ENCODE measurements at places on chromosomes 5 and 9. TPM values are rescaled to one million over a fixed set of nuclear protein-coding genes. Genes with fewer than 3 reads are reported as not detected.

The CCDC152 gene
- 0.09 TPM for total RNA-seq

The OBP2B gene
- not detected for total RNA-seq

The SLC34A1 gene
- not detected for total RNA-seq

The UBE2B gene
- 59.6 TPM for total RNA-seq

The CCNI2 gene
- 13.4 TPM for total RNA-seq

The TUT7 gene
- total RNA-seq, result 30.8 TPM

The PCDHB8 gene
- 0.59 TPM for total RNA-seq

The MYMK gene
- not detected for total RNA-seq

The ATG10 gene
- total RNA-seq, result 6.0 TPM

DNA sequence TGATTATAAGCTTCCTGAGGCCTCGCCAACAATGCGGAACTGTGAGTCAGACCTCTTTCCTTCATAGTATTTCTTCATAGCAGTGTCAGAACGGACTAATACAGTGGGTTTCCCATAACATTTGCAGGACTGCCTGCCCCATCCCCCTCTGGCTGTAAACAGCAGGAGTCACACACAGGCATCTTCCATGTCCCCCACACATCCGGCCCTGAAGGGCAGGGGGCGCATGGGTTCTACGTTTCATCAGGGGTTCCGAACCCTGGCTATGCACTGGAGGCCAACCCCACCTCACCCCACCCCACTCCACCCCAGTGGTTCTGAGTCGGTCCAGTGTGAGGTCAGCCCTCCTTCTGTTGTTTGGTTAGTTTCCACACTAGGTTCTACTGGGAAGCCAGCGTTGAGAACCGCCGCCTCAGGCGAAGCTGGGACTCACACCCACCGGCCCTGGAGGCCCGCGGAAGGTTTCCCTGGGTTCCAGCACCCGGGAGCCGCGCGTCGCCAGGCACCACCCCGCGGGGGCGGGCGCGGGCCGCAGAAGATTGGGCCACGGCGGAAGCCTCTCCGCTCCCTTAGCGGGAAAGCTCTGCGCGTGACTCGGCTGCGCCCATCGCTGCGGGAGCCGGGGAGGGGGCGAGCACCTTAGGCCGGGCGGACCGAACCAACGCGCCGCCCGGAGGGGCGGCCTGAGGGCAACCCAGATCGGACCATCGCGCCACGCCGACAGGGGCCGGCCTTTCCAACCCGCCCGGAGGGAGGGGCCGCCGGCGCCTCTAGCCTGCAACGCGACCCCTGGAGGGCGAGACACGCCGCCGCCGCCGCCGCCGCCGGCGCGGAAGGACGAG, at the start of gene RUSC2:
Gene RUSC2 (plus strand): TSS at position 799 of the 842 bp plus-strand sequence. CDS start 56,411 bp downstream, outside the sequence.
- DNase-seq, result peak; percentile 71

DNA sequence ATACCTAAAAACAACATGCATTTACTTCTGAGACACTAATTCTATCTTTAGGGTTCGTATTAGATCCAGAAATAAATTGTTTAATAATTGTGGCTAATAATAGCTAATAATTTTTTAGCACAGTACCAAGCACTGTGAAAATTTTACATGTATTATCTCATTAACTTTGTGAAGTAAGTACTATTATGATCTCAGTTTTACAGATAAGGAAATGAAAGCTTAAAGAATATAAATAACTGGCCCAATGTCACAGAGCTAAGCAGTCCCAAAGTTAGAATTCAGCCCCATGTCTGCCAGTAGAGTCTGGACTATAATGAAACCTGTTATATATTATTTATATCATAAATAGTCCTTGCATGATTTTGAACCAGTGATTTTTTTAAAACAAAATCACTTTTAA, 163.3 kb downstream of the NIPBL start:
- DNase-seq, result no peak

DNA sequence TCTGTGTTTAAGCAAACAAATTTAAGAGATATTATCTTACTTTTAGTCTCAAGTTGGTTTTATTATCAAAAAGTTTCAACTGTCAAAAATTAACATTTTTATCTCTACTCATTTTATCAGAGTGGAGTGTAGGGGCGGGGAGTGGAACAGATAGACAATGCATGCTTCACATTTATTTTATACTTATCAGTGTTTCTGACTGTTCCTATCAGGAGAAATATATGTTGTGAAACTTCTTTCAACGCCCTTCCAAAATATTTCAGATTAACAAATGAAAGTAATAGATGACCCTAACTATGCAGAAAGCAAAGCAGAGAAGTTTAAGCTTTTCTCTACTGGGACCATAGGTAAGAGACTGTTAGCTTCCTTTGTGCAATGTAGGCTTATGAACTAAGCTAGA, 44.9 kb upstream of the MAST4 start:
- DNase-seq, result no peak

DNA sequence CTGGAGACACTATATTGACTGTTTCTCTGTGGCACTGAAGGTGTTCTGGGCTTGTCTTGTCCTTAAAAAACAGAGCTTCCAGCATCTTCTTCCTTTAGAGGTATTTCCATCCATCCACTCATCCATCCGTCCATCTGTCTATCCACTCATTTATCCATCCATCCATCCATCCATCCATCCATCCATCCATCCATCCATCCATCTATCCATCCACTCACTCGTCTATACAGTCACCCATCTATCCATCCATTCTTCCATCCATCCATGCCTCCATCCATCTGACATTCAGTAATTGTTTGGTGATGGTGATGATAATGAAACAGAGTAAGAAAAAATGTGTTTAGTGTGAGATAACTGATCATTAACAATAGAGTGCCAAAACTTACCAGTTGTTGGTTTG, 334.8 kb downstream of the NSG2 start:
- DNase-seq, result no peak

DNA sequence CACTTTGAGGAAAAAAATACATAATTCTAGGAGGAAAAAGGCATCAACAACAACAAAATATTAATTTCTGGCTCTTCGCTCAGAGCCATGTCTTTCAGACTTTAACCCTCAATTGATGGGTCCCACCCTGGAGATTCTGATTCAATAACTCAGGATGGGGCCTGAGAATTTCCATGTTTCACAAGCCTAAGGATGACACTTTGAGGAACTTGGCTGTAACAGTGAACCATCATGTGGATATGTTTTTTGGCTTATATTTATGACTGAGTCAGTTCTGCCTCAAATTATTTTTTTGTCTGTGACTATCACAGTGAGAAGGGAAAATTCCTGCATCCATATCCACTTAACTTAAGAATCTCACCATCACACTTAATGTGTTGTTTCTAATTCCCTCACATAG, 504.6 kb downstream of the RASEF start:
- DNase-seq, result no peak

GRCh38 chr9:20989923-20990341, 41.5 kb downstream of the HACD4 start:
- no peak for DNase-seq

DNA sequence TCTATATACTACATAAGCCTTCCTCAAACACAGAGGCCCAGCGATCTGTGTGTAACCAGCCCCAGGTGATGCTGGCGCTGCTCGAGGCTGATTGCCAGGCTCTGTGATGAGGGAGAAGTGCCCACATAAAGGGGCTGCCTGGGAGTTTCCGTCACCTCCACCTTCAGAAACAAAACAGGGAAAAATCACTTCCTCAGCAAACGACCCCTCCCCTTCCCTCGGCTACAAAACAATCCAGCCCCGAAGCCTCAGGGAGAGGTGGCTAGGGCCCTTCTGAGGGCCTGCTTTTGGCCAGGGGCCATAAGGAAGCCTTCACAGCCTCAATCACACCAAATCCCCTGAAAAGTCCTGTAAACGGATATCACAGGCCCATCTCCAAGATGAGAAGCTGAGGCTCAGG, 51.1 kb downstream of the DAP start:
- DNase-seq, result no peak

DNA sequence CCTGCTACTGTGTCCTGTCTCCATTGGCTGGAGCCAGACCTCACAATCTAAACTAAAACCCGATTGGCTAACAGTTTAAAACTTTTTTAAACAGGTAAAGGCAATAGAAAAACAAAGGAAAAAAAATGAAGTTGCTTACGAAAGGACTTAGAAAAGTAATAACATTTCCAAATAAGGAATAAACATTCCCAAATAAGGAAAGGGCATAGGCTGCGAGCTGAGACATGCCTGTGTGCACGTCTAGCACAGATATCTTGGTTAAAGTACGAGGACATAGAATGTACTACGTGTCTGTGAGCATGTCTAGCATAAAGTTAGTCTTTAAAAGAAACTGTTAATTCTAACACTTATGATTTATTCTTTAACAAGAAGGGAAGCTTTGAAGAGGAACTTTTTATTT, 15.3 kb upstream of the FAM120A start:
- no peak for DNase-seq

DNA sequence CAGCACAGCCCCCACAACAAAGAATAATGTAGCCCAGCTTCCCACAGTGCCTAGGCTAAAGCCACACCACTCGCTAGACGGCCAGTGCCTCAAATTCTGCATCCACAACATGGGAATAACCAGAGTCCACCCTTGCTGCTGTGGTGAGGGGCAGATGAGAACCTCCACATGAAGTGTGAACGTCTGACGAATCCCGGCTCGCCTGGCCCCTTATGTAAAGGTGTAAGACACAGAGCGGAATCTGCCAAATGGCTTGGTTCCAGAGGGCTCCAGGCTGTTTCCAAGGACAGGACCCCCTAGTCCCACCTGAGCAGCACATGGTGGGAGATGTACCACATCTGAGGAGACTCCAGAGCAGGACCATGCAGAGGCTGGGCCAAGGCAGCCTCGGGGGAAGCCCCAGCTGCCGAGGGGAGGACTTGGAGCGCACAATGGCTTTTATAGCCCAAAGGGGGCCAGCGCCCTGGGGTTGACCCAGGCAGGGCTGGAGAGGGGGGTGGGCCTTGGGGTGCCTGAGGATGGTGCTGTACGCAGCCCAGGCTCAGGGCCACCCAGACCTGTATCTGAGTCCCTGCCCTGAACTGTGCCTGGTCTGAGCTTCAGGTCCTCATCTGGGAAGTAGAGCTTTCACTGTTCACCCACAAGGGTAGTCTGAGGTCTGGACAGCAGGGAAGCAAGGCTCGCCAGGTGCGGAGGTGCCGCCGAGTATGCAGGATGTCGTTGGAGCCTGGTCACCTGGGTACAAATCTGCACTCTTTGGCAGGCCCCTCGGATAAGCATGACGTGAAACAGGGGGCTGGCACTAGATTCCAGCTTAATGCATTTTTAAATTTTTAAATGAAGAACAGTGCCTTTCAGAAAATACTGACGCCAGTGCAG, 24.9 kb upstream of the SLC25A51 start:
- DNase-seq, result no peak

DNA sequence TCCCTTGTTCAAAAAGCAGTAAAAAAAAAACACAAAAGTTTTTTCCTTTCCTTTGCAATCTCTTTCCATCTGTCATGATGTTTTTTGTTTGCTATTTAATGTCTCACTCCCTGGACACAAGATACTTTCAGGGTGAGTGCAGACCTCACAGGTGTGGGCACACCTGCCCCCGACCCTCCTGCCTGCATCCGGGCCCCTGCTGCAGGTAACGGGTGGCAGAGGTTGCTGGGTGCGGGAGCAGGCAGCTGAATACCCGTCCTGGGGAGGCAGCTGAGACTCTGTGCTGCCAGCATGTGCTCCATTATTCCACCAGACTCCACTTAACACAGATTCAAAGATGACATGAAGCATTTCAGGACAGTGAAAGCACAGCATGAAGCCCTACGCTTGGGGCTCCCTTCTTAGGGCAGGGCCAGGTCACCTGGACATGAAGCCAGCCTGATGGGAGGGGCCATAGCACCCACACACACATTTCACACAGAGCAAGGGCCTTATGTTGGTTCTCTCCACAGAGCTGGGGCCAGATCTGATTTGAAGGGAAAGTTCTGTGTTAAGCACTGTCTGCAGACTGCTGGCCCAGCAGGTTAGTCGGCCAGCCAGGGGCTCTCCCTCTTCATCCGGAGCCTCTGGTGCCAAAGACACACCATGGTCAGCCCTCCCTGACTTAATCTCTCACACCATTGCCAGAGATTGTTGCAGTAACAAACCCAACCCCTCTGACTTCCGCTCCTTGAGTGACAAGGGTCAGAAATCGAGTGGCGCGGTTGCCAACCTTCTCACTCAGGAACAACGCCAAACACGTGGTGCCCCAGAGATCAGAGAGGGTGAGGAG, 13.0 kb downstream of the NEK6 start:
- DNase-seq, result peak; percentile 83

- DNase-seq, result no peak
Measured at GRCh38 chr9:137689745-137690529, 71.1 kb downstream of the EHMT1 start.

DNA sequence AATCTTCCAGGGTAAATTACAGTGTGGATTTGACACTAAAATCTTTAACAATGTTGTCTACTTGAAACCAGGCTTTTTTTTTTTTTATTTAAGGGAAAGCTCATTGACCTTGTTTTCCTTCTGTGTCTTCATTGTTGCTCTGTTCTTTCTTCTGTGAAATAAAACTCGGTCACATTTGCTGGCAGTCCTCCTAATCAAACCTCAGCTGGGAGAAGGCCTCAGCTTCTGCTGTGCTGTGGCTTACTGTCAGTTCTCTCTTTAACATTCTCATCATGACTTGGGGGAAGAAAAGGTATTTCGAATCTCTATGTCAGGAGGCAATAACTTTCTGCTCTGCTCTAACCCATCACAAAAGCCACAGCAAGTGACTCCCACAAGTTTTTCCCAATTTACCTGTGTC, 268.9 kb downstream of the ZNF608 start:
- no peak for DNase-seq

- no peak for DNase-seq
Measured at GRCh38 chr9:131104016-131104740, 7.8 kb downstream of the AIF1L start.

DNA sequence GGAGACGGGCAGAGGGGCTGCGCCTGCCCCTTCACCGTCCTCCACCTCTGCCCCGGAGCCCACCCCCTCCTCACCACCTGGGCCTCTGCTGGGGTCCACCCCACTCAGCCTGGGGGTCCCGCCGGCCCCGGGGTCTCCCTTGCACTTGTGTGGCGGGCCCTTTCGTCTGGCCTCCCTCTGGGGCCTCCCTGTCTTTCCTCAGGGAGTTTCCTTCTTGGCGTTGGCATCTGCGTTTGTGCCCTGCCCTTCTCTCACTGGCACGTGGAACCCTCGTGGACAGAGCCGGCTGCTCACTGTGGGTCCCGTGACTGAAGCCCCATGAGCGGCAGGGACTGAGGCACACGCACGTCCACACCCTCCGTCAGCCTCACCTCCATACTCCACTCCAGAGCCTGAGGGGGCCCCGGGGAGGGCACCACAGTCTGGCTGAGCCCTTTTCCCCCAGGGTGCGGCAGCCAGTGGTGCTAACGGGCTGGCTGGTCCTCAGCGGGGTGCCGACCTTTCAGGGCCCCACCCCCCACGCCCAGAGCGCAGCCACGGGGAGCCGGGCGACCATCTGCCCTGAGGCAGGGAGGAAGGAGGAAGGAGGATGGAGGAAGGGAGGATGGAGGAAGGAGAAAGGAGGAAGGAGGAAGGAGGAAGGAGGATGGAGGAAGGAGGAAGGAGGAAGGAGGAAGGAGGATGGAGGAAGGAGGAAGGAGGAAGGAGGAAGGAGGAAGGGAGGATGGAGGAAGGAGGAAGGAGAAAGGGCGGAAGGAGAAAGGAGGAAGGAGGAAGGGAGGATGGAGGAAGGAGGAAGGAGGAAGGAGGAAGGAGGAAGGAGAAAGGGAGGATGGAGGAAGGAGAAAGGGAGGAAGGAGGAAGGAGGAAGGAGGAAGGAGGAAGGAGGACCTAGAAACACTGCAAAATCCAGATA, 53.0 kb upstream of the NRARP start:
- no peak for DNase-seq
